Activated CD4-positive, alpha-beta T cell treated with anti-CD3 and anti-CD28 coated beads for 36 hours (primary cell): ENCODE measurements at places on chromosomes 2 and 18. TPM values are rescaled to one million over a fixed set of nuclear protein-coding genes. Genes with fewer than 3 reads are reported as not detected.

DNA sequence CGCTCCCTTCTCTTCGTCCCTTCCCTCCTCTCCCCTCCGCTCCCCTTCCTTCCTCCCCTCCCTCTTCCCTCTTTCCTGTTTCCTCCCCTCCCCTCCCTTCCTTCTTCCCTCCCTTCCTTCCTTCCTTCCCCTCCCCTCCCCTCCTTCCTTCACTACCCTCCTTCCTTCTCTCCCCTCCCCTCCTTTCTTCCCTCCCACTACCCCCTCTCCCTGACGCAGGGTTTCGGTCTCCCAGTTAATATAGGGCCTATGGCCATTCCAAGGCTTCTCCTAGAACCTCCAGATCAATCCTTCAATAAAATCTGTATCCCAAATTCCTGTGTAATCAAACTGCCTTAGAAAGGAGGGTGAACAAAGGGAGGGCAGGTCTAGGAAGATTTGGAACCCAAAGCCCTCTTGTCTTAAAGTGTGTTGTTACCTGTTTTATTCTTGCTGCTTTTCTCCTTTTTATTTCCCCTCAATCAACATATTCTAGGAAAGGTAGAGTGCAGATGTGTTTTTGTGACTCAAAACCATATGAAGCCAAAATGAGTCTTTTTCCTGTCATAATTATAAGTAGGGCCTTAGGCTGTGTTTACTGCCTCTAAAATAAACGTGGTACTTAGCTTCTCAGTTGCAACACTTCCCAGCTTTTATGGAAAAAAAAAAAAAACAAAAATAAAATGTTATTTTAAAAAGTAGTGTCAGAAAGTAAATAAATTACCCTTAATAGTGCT, 53.7 kb downstream of the GPD2 start:
- peaks cover 2% of the 10 kb centered on the region for H3K36me3 ChIP-seq
- peaks cover 44% of the 10 kb centered on the region for H3K4me1 ChIP-seq
- H3K4me3 ChIP-seq = no peak overlapping the region
- no peak for DNase-seq
- peak overlapping the region; percentile 83 for H3K27ac ChIP-seq
- H3K27me3 ChIP-seq = no peaks in the 10 kb centered on the region

The SDC1 gene
- total RNA-seq = 0.23 TPM

- H3K4me3 ChIP-seq = no peak overlapping the region
- DNase-seq = peak; percentile 60
- no peaks in the 10 kb centered on the region for H3K36me3 ChIP-seq
Observed at GRCh38 chr18:46155641-46156051, 51.5 kb downstream of the HAUS1 start.

DNA sequence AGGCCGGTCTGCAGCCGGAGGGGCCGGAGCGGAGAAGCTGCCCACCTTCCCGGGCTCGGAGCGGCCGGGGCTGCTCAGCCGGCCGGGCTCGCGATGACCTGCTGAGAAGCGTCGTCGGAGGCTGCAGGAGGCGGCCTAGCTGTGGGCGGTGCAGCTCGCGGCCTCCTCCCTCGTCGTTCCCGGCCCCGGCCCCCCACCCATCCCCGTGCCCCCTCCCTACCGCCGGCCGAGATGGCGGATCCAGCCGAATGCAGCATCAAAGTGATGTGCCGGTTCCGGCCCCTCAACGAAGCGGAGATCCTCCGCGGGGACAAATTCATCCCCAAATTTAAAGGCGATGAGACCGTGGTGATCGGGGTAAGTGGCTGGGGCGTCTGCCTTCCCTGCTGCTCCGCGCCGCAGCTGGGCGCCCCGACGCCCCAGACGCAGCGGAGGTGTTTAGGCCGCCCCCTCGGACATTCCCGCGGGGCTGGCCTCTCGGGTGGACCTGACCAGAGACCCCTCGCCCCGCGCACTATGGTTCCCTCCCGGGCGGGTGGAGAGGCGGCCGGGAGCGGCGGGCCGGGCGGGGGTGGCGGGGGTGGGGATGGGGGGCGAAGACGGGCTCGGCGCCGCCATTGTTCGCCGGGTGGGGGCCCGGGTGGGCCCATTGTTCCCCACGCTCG, 492 bp downstream of the KIF5C start:
- H3K36me3 ChIP-seq = no peaks in the 10 kb centered on the region
- peaks cover 7% of the 10 kb centered on the region for H3K4me1 ChIP-seq
- peaks cover 12% of the 10 kb centered on the region for H3K27me3 ChIP-seq
- peak; percentile 33 for DNase-seq
- H3K4me3 ChIP-seq = peak overlapping the region; percentile 82

GRCh38 chr2:36125702-36126101, 229.9 kb upstream of the CRIM1 start:
- H3K4me1 ChIP-seq = peaks cover 8% of the 10 kb centered on the region
- H3K36me3 ChIP-seq = no peaks in the 10 kb centered on the region
- no peak for DNase-seq
- peaks cover 24% of the 10 kb centered on the region for H3K27me3 ChIP-seq
- H3K4me3 ChIP-seq = no peak overlapping the region

DNA sequence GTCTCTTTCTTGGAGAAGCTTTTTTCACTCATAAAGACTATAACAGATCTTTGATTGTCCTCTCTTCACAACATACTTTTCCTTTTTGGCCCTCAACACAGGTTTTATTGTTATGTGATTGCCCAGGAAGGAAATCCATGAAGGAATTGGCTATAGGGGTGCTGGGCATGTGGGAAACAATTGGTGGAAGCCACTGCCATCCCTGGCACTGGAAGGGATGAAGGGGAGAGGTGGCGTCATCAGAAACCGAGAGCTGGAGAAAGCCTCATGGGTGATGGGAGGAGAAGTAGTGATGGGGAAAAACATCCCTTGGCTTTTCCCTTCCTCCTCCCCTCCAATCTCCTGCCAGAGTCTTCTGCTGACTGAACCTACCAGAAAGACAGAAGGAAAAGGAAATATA, 106.2 kb downstream of the SPOPL start:
- no peak for DNase-seq
- H3K27me3 ChIP-seq = no peaks in the 10 kb centered on the region
- H3K36me3 ChIP-seq = no peaks in the 10 kb centered on the region
- no peak overlapping the region for H3K4me3 ChIP-seq
- no peak overlapping the region for H3K27ac ChIP-seq
- no peaks in the 10 kb centered on the region for H3K4me1 ChIP-seq

DNA sequence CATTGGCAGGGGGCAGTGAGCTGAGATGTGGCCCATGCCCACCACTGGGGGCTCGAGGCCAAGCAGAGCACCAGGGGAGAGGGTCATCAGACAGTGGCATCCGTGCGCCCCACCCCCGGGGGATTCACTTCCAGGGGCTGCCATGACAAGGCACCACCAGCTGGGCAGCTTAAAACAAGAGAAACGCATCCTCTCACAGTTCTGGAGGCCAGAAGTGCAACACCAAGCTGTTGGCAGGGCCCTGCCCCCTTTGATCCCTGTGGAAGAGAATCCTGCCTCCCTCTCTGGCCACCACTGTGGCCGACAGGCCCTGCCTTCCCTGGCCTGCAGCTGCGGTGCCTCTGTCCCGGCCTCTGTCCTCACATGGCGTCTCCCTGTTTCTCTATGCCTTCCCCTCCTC, 187.7 kb upstream of the ID2 start:
- peaks cover 11% of the 10 kb centered on the region for H3K4me1 ChIP-seq
- H3K27me3 ChIP-seq = no peaks in the 10 kb centered on the region
- no peak overlapping the region for H3K4me3 ChIP-seq
- no peak for DNase-seq
- no peak overlapping the region for H3K27ac ChIP-seq

DNA sequence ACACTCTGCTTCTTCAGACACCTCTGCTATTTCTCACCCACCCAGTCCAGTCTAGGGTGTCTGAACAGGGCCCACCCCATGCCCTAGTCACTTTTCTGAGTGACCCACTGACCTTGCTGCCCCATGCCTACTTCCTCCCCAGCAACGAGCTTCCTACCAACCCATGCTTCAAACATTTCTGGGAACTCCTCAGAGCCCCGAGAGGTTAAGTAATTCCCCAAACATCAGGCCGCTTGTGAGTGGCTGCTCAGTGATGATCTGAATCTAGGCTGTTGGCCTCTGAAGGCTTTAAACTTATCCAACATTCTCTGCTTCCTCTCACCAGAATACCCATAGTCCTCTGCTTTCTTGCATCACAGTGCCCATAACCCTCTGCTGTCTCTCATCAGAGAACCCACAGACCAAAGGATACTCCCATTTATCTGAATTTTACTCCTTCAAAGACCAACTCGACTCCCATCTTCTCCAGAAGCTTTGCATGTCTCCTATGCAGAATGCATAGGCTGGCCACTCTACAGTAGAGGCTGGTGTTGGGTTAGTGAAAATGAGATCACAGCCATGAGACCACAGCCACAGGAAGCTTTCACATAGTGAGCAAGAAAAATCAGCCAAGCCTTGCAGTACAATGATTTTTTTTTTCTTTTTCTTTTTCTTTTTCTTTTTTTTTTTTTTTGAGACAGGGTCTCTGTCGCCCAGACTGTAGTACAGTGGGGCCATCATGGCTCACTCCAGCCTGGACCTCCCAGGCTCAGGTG, 309.5 kb upstream of the LYPD1 start:
- no peak overlapping the region for H3K27ac ChIP-seq
- H3K4me3 ChIP-seq = no peak overlapping the region
- H3K4me1 ChIP-seq = no peaks in the 10 kb centered on the region
- DNase-seq = no peak

DNA sequence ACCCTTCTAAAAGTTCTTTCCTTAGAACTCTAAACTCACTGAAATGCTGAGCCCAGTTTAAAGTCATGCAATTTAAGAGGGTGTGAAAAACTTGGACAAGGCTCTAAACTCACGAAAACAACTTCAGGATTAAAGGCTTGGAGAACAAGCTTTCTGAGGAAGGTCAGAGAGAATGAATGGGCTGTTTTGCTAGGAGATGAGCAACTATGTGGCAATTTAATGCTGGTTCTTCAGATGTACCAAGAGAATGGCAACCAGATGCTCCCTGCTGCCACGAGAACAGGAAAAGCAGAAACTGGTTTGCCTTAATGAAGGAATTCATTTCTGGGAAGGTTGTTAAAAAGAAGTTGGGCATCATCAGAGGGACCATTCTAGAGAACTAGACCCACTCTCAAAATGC, 77.8 kb upstream of the PMAIP1 start:
- no peak overlapping the region for H3K27ac ChIP-seq
- H3K4me3 ChIP-seq = no peak overlapping the region
- peaks cover 13% of the 10 kb centered on the region for H3K27me3 ChIP-seq
- DNase-seq = no peak
- H3K4me1 ChIP-seq = no peaks in the 10 kb centered on the region

DNA sequence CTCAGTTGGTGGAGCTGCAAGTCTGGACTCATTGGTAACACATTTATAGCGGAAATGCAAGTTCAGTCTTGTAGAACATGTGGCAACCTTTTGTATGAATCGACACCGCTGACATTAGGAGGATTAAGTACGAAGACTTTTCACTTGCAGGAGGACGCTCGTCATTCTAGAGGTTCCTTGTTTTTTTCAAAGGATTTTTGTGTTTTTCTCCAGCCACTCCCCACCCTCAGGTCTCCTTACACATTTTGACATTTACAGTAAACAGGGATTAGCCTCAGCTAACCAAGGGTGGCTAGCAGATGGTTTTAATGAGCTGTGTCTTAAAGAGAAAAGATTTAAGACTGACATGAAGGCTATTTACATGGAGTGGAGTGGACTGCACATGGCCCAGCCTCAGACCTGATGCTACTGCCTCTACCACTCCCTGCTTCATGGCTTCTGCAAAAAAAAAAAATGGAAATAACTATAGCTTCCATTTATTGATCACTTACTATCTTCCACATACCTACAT, 173.8 kb downstream of the TRIB2 start:
- H3K36me3 ChIP-seq = peaks cover 2% of the 10 kb centered on the region
- no peak for DNase-seq
- peaks cover 1% of the 10 kb centered on the region for H3K27me3 ChIP-seq
- no peak overlapping the region for H3K4me3 ChIP-seq

DNA sequence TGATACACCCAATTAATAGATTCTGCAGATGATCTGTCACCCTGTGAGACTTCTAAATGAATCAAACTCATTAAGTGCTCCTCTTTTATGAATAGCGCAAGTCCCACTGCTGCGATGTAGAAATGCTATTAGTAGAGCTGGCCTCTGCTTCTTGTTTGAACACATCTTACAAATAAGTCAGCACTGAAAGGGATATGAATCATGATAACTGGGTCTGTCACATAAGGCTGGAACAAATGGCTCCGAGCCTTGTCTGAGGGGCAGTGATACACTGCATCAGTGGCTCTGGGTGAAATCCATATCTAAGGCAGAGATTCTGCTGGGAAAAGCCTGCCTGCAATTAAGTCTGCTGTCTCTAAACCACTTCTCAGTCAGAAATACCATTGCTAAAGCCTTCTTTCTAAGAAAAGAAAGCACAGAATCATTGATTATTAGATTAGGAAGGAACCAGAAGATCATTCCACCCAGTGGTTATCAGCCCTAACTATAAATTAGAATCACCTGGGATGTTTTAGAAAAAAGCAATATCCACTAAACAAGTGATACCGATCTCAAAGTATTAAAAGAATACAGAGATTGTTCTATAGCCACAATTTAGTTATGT, 75.2 kb downstream of the SLC5A7 start:
- no peak overlapping the region for H3K4me3 ChIP-seq
- H3K4me1 ChIP-seq = no peaks in the 10 kb centered on the region
- no peak for DNase-seq
- H3K27me3 ChIP-seq = peaks cover 2% of the 10 kb centered on the region
- no peaks in the 10 kb centered on the region for H3K36me3 ChIP-seq
- H3K27ac ChIP-seq = no peak overlapping the region

GRCh38 chr2:18046558-18047212, 168.2 kb downstream of the KCNS3 start:
- no peak for DNase-seq
- H3K36me3 ChIP-seq = no peaks in the 10 kb centered on the region
- peaks cover 2% of the 10 kb centered on the region for H3K27me3 ChIP-seq
- no peak overlapping the region for H3K4me3 ChIP-seq
- no peak overlapping the region for H3K27ac ChIP-seq

DNA sequence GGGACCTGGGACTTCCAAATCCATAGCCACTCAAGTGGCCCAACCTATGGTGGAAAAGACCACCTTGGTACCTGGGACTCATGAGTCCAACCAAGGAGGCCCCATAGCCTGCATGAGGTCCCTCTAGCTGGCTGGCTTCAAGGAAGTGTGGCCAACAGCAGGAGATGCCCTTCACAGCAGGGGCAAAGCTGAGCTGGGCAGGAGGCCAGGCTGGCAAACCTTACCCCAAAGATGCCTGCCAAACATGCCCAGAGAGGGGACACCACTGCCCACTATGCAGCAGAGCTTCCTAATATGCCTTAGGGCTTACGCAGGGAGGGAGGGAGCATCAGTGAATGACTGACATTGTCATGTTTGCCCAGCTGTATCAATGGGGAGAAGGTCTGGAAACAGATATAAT, 188.0 kb upstream of the GLI2 start:
- no peak overlapping the region for H3K4me3 ChIP-seq
- H3K36me3 ChIP-seq = no peaks in the 10 kb centered on the region
- H3K27me3 ChIP-seq = peaks cover 5% of the 10 kb centered on the region
- H3K27ac ChIP-seq = no peak overlapping the region
- DNase-seq = no peak

DNA sequence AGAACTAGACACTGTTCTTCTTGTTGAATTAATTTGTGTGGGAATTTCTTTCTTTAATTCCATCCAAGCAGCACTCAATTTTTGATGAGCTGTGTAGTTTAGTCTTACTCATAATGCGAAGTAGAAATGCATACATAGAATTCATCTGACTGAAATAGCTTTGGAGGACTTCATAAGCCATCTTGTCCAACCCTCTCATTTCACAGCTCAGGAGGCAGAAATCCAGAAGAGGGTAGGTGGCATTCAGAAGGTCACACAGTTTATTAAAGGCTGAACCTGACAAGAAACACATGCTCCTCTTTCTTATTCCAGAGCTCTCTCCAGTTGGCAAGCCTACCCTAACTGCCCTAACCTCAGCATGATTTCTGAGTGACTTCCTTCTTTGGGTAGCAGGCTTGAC, 169.2 kb upstream of the NOSTRIN start:
- H3K36me3 ChIP-seq = no peaks in the 10 kb centered on the region
- H3K4me3 ChIP-seq = no peak overlapping the region
- H3K27me3 ChIP-seq = no peaks in the 10 kb centered on the region
- H3K4me1 ChIP-seq = peaks cover 16% of the 10 kb centered on the region
